ENCODE measurements at places on chromosomes 4 and X.

DNA sequence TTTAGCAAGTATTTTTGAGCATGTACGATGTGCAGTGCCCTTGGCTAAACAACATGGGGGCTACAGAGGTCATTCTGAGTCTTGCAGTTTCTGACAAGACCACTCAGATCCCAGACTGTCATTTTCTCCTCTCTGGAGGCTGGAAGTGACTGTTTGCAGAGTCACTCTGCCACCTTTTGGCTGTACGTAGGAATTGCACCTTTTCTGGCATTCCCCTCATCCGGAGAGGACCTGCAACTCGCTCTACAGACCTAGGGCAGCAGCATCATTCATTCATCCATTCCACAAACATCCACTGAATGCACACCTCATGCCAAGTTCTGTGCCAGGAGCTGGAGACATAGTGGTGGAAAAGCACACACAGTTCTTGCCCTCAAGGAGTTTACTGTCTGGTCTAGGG lies 160.4 kb upstream of the GPR101 start:
- DNase-seq, result no peak

- no peak for DNase-seq
Observed at GRCh38 chrX:19593690-19594089, 78.4 kb upstream of the MAP3K15 start.

GRCh38 chrX:84046403-84046984 lies 141.5 kb downstream of the RPS6KA6 start:
- peak; percentile 0 for DNase-seq

DNA sequence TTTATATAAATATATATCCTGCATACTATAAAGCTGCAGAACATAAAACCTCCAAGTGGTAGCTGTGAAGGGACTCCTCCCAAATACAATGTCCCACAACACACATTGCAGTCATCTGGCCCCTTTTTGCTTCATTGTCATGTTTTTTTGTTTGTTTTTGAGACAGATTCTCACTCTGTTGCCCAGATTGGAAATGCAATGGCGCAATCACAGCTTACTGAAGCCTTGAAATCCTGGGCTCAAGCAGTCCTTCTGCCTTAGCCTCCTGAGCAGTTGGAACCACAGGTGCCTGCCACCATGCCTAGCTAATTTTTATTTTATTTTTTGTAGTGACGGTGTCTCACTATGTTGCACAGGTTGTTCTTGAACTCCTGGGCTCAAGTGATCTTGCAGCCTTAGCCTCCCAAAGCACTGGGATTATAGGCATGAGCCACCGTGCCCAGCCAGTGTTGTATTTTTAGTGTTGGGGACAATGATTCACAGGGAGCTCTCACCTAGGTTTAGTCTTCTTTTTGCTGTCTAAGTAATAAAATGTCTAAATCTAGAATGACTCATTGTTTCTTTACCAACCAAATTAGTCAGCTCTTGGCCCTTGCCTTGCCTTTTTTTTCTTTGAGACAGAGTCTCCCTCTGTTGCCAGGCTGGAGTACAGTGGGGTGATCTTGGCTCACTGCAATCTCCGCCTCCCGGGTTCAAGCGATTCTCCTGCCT lies 24.0 kb upstream of the XIAP start:
- peak; percentile 41 for DNase-seq

- no peak for DNase-seq
Observed at GRCh38 chr4:189200353-189200752, 740.3 kb upstream of the FRG1 start.

DNA sequence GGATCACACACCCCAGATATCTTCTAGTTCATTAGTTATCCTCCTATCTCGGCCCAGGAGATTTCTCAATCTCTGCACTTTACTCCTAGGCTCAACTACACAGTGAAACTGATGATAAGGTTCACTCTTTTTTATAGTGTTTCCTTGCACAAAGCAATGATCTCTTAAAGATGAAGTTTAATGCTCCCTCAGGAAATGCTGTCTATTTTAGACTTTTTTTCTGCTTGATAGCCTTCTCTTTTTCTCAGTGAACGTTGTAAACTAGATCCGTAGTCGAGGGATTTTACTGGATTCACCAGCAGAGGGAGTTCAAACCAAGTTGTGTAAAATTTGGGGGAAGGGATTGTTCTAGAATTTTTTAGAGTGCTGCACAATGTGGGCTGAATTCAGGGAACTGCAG lies 269.6 kb downstream of the GBA3 start:
- peak; percentile 17 for DNase-seq

DNA sequence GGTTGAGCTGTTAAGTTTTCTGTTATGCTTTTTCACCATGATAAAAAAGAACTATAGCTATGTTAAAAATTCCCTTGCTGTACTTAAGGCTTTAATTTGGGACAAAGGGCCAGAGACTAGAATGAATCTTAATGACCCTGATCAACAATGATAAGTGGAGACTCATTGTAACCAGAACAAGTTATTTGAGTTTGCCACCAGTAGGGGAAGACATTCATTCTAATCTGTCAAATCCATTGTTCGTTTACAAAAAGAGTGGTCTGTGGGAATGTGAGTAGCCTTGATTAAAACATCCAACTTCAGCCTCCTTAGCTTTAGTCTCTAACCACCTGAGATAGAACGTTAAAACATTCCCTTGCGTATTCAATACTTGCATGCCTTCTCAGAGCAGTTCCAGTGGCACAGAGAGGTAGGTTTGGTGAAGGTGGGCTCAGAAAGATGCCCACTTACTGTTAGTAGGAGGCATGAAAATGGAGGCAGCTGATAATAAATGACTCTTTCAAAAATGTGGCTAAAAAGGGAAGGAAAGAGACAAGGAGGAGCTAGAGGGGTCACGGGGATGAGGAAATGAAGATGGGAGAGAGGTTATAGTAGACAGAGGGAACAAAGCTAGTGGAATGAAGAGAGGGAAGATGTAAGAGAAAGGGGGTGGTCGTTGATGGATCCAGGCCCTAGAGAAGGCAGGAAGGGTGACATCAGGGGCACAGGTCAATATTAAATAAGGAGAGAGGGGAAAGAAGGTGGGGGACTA lies 66.2 kb downstream of the EGF start:
- DNase-seq, result no peak

- DNase-seq, result peak; percentile 53
Observed at GRCh38 chrX:131729295-131729694, 185.4 kb downstream of the OR13H1 start.

GRCh38 chr4:11720292-11720691 lies 291.6 kb upstream of the HS3ST1 start:
- no peak for DNase-seq

- DNase-seq, result no peak
Observed at GRCh38 chr4:182695842-182696241, 221.3 kb downstream of the DCTD start.

GRCh38 chrX:140440876-140441275 lies 64.0 kb downstream of the SOX3 start:
- no peak for DNase-seq

DNA sequence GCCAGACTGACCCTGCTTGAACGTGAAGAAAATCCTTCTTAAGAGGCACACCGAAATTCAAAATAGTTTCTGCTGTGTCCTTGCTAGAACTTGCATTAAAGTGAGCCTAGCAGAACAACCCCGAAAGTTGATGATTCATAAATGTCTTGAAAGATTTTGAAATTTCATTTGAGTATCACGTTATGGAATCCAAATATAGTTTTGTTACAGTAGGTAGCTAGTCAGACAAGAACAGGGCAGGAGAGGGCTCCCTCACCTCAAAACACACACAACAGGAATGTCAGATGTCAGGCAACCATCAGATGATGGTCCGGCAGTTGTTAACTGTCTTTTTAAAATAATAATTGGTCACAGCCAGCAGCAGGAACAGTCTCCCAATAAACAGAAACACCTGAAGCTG lies 259.6 kb upstream of the GNPDA2 start:
- DNase-seq, result no peak

DNA sequence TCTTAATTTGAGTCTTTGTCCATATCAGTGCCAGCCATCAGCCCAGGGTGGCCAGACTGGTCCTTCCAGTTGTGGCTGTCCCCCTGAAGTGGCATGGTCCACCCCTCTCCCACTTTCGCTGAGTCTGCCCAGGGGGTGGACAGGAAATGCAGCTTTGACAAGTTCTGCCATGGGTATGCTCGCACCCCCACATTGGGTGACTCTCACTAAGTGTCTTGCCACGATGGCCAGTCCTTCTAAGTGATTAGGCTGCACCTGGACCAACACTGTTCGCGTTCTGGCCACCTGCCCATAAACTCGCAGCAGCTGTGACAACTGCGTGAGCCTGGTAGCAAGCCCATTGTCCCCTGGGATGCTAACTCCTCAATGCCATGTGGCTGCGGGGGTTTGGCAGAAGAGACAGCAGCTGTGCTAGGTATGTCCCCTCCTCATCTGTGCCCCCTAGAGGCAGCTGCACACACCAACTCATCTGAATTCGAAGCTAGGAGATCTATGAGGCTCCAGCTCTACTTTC lies 10.0 kb upstream of the LNX1 start:
- no peak for DNase-seq

DNA sequence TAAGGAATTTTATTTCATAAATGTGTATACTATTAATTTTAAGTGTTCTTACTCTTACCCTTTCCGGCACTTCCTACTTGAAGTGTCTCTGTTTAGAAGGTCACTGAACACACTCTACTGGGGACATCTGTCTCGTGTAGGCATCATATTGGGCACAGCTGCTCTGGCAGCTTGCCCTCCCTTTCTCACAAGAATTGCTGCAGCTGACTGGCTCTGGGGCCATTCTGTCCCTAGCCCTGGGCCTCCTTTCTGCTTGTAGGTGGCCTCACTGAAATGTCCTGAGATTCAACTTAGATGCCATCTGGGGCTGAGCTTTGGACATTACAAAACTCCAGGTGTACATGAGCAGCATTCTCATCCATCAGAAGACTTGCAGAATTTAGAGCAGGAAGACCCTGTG lies 49.6 kb downstream of the SMAD1 start:
- no peak for DNase-seq

DNA sequence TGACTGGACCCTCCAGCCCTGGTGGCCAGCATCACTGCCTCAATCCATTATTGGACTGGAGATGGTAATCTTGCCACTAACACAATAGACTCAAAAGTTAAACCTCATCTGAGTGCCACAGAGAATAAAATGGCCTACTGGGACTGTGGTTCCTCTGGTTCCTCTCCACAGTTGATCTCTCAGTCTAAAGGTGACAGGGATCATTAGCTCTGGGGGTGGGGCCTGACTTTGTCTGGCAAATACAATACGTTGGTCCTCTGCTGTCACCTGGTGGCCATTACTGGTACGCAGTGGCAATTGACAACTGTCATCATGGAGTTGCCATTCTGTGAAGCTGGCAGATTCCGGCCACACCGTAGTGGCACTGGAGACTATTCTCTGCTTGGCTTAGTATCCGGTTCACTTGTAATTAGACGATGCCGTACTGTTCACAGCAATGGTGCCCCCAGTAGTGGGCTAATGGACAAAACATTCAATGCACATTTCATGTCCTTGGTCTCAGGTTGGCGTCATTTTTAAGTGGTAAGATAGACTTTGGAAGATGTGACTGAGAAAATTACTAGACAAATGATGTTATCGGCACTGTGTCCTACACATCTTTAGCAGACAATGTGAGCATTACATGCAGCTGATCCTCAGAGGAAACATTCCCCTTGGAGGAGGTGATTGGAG lies 6.7 kb downstream of the FGFBP2 start:
- DNase-seq, result no peak

DNA sequence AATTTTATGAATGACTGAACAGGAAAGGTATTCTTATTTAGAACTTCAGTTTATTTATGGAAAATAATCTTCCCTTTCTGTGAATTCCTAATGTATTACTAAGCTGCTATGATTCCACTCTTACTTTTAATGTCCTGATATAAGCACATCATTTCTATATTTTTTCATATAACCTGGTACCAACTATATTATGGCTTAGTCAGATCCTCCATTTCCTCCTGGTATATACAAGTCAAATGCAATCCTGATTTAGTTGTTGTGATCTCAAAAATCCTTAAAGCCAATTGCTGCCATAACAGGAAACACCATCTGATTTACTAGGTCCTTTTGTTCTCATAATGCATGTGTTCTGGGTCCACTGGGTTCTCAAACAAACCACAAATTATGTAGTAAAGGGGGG lies 26.8 kb downstream of the TRMT2B start:
- no peak for DNase-seq

DNA sequence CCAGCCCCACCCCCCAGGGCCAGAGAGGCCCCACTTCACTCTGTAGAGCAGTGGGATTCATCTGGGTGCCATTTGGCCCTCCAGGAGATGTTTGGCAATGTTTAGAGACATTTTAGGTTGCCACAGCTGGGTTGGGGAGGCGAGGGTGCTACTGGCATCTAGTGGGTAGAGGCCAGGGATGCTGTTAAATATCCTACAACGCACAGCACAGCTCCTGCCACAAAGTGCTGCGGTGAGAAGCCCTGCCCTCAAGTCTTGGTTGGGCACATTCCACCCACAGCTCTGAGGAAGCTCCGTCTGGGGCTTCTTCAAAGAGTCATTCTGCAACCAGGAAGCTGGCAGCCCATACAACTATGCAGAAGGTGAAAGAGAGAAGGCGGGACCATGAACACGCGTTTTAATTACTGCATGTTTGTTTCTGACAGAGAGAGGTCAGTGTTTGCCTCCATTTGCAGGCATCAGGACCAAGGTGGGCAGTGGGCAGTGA lies 48.1 kb upstream of the FAM9C start:
- DNase-seq, result no peak

DNA sequence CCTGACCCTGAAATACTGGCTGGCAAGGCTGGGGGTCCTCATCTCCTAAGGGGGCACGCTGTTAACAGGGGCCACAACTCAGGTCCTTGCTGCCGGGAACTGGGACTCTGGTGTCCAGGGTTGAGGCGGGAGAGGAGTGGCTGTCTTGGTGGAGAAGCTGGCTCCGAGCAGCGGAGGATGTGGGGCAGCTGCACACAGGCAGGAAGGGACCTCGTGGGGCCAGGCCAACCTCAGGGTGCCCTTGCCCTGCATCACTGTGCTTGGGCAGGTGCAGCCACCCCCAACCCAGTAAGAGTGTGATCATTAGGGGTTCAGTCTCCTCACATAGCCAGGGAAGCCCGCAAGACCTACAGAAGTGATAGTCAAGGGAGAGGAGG lies 12.6 kb upstream of the PDE6B start:
- DNase-seq, result no peak

GRCh38 chrX:2442694-2443093 lies 58.1 kb downstream of the DHRSX start:
- DNase-seq, result no peak

- no peak for DNase-seq
Observed at GRCh38 chr4:170868170-170868569, 778.4 kb upstream of the AADAT start.

GRCh38 chr4:139761461-139761860 lies 95.8 kb downstream of the MGST2 start:
- no peak for DNase-seq

GRCh38 chr4:145830699-145831098 lies 107.9 kb downstream of the ZNF827 start:
- no peak for DNase-seq

DNA sequence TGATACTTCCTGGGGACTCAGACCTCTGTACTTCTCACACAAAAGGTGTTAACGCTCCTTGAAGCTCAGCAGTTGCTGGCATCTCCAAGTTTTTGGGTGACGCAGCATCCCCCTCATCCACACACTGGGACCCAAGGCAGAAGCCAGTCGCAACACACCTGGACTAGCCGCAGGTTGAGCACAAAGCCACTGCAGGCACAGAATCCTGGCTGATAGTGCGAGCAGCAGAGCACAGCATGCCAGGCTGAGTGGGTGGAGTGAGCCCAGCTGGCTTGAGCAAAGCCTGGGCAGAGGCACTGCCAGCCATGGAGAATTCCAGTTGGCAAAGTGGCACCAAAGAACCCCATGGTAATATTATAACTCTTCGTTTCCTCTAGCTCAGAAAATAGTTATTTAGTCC lies 873.2 kb upstream of the NDST4 start:
- no peak for DNase-seq

- DNase-seq, result no peak
Observed at GRCh38 chrX:29187264-29187663, 600.0 kb downstream of the IL1RAPL1 start.

Data from GM04503 (cell line).